ENCODE measurements at places on chromosomes 2 and 18. TPM values are rescaled to one million over a fixed set of nuclear protein-coding genes. Genes with fewer than 3 reads are reported as not detected.

Gene PRR30
- not detected for polyA plus RNA-seq

Gene GATA6
- 0.09 TPM for polyA plus RNA-seq

Gene PAIP2B
- 1.6 TPM for polyA plus RNA-seq

Gene CPLX4
- not detected for polyA plus RNA-seq

Gene LINC00305
- polyA plus RNA-seq: not detected

Gene TMEM163
- polyA plus RNA-seq: 1.1 TPM

Gene NYAP2
- not detected for polyA plus RNA-seq

Gene KDM3A
- 13.0 TPM for polyA plus RNA-seq
